ENCODE measurements at places on chromosomes 13 and 19.

DNA sequence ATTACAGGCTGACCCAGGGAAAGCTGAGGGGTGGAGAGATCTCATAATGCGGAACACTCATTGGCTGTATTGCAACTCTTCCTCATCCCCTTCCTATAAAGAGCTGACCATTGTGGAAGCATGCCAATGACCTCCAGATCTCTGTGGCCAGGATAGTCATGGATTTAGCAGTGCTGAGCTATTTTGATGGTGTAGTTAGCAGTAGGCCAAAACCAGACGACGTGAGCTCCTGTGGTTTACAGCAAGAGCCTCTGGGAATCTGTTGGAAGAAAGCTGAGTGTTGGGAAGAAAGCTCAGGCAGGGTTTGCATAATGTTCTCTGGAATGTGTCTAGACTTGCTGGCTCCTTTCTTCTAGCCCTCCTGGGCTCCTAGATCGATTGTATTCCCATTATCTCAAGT is 187.5 kb upstream of the GPC6 start:
- no peak for DNase-seq

GRCh38 chr19:44772959-44773358 is 4.7 kb upstream of the CBLC start:
- no peak for DNase-seq

DNA sequence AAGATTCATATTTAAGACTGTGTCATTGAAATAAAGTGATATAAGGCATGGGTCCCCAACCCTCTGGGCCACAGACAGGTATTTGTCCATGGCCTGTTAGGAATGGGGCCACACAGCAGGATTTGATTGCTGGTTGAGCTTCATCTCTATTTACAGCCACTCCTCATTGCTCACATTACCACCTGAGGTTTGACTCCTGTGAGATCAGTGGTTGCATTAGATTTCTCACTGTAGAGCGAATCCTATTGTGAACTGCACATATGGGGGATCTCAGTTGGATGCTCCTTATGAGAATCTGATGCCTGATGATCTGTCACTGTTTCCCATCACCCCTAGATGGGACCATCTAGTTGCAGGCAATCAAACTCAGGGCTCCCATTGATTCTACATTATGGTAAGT is 132.1 kb downstream of the PCDH17 start:
- DNase-seq, result no peak

- DNase-seq, result no peak
Measured at GRCh38 chr13:75415694-75416093, 66.3 kb downstream of the TBC1D4 start.

GRCh38 chr13:98987275-98987674 is 9.4 kb upstream of the DOCK9 start:
- DNase-seq, result no peak

- DNase-seq, result no peak
Measured at GRCh38 chr13:97298816-97299215, 76.7 kb downstream of the MBNL2 start.

GRCh38 chr13:47420020-47420419 is 523.2 kb upstream of the HTR2A start:
- no peak for DNase-seq

- DNase-seq, result no peak
Measured at GRCh38 chr13:44812818-44813217, 176.5 kb downstream of the NUFIP1 start.

DNA sequence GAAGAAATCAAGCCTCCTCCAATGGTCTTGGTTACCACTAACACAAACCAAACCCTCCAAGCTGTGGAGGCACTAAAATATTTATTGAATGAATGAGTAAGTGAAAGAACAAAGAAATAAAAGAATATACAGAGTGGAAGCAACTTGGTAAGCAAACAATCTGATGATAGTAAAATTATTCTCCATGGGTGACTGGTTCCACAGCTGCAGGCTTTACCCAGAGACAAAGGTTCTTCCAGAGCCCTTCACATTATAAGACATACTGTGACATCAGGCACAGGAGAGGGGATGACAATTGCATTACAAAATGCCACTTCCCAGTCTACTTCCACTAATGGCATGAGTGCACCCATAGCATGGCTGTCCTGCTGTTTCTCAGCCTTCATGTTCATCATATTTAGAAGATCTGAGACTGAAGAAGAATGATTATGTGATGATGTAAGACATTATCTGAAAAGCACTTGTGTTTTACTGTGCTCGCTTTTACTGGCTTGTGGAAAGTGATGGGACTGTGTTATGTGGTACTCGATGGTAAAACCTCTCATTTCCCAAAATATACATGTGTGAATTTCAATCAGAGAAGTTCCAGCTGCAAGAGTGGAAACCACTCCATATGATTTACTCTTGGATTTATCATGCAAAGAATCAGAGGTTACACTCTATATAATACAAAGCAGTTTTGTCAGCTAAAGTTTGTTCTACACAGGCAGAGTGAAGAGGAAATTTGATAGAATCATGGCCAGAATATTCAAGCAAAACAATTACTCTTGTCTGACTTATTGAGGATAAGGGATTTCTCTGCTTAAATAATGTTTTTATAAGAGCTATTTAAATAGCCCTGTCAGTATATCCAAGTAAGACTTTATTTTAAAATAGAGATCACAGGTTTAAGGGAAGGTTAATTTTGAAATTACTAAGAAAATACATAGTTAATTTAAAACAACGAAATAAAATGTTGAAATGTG is 220.2 kb upstream of the NBEA start:
- no peak for DNase-seq

- no peak for DNase-seq
Measured at GRCh38 chr13:101752432-101752831, 300.0 kb downstream of the ITGBL1 start.

- DNase-seq, result no peak
Measured at GRCh38 chr13:48449656-48450055, 36.7 kb upstream of the LPAR6 start.

- DNase-seq, result no peak
Measured at GRCh38 chr19:32222556-32222955, 122.9 kb upstream of the ZNF507 start.

DNA sequence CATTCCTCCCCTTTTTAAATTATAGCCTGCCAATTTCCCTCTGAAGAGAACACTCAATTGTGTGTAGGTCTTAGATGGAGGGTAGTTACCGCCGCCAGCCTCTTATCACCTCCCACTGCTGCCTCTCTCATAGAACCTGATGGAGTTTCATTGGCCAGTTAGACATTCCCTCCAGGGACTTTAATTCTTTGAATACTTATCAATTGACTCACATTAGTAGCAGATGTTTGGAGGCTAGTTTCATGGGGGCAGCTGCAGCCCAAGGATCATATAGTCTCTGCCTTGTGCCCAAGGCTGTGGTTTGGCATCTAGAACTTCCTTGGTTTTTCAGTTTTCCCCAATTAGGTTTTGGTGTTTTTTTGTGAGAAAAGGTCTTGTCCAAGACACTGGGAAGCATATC is 318.9 kb upstream of the HTR2A start:
- DNase-seq, result no peak

DNA sequence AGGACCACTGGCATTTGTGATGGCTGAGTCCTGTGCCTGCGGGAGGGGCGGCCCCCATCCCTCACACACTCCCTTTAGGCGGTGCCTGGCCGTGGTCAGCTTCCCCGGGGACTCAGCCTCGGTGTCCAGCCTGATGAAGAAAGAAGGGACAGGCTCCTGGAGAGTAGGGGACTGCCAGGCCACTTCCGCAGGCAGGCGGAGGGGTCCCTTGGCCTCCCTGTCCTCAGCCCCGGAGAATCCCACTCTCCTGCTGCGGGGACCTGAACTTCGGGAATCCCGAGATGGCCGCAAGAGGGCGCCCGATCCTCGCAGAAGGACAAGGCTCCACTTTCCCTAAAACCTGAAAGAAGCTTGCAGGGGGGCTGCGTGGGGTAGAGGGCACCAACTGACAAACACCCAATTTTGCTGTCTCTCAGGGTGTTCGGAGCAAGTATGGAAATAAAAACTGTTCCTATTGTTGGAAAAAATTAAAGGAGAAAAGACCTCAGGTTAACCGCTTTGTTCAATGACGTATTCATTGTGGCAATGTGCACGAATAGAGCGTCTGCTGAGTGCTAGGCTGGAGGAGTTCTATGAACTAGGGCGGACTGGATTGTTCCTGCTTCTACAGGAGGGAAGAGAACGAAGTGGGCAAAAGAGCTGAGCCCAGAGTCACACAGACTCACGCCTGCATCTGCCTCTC is 297.3 kb downstream of the ZNF536 start:
- DNase-seq, result peak; percentile 32

- no peak for DNase-seq
Measured at GRCh38 chr19:48770266-48770665, 14.9 kb downstream of the FGF21 start.

- DNase-seq, result no peak
Measured at GRCh38 chr19:52896431-52897137, 851 bp downstream of the ZNF320 start.

DNA sequence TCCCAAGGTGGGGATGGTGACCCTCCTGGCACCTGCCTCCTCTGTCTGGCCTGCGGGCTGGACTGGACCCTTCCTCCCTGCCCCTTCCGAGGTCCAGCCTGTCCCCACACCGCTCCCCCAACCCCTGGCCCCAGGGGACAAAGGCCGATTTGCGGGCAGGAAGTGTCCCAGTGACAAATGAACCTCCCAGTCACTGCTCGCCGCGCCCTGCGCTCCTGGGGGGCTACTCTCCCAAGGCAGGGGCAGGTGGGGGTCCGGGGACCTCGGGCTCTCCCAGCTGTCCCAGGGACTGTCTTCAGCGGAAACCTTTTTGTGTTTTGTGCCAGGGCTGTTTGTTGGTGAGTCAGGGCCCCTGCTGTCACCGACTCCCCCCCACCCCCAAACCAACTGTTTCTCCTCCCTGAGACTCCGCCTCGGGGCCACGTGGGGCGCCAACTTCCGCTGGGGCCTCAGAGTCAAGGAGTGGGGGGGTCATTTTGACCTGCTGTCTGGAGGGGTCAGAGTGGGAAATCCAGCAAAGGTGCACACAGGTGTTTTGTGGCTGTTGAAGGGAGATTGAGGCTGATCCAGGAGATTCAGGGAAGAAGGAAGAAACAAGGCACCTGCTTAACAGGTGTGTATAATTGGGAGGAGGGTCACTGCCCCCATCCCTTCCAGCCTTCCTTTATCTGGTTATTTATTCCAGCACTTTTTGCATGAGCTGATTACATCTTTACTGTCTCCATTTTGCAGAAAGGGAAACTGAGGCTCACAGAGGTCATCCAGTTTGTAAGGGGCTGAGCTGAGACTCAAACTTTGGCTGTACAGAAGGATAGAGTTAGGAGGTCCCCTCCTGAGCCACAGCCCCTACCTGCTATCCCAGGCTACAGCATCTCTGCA is 831 bp downstream of the PGPEP1 start:
- peak; percentile 72 for DNase-seq

- DNase-seq, result peak; percentile 61
Measured at GRCh38 chr19:48258350-48258749, 2.6 kb upstream of the CARD8 start.

GRCh38 chr13:97692628-97693027 is 258.7 kb downstream of the RAP2A start:
- DNase-seq, result no peak

DNA sequence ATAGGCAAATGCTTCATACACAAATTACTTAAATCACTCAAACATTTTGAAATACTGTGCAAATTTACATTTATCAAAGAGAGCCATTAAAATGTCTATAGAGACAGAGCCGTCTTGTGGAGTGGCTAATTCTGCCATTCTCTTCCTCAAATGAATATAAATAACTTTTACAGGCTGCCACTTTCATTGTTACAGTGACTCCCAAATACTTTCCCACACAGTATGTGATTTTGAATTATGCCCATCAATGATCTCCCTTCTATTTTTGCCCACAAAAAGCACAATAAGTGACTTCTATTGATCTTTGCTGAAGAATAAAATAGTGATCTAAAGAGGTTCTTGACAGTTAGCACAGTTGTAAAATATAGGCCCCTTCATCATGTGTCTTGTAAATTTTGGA is 1244.9 kb downstream of the PCDH17 start:
- no peak for DNase-seq

DNA sequence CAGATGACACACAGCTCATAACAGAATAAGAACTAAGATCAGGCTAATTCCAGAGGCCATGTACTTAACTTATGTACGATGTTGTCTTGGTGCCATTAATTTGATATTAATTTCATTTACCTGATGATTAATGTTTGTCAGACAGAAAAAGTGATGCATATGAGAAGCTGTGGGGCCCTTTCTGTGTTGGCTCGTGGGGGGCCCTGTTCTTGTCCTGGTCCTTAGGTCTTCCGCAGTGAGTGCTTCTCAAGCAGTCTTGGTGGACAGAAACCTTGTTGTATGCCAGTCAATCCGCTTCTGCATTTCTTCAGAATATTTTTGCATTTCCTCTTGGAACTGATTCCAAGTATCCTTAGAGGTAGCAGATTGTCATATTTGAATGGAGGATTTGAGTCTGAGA is 20.2 kb downstream of the SAFB start:
- no peak for DNase-seq

GRCh38 chr13:32432856-32433255 is 4.9 kb upstream of the N4BP2L1 start:
- DNase-seq, result no peak

GRCh38 chr19:18660051-18660910 is 23.2 kb upstream of the CRTC1 start:
- DNase-seq, result no peak

- no peak for DNase-seq
Measured at GRCh38 chr13:46531953-46532352, 21.0 kb upstream of the LRCH1 start.

- DNase-seq, result peak; percentile 76
Measured at GRCh38 chr19:3108775-3109174, 14.6 kb downstream of the GNA11 start.

GRCh38 chr19:49389406-49389805 is 1.4 kb downstream of the KASH5 start:
- DNase-seq, result no peak

GRCh38 chr13:43269037-43269481 is 245.7 kb downstream of the DNAJC15 start:
- no peak for DNase-seq

DNA sequence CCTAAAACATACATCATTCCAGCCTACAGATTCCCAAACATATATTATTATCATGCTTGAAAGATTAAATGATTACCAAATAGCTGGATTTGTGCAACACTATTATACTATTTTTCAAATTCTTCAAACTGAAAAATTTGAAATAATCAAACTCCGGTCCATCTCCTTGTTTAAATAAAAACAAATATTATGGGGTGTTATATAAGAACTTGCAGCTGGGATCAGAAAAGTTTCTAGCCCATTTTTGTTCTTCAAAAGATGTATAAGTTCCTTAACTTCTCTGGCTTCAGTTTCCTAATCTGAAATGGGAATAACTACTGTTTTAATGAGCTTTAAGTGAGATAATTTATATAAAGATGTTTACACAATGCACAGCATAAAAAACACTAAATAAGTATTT is 422.9 kb downstream of the PCDH9 start:
- no peak for DNase-seq
